ENCODE measurements at places on chromosomes 7 and 10.

DNA sequence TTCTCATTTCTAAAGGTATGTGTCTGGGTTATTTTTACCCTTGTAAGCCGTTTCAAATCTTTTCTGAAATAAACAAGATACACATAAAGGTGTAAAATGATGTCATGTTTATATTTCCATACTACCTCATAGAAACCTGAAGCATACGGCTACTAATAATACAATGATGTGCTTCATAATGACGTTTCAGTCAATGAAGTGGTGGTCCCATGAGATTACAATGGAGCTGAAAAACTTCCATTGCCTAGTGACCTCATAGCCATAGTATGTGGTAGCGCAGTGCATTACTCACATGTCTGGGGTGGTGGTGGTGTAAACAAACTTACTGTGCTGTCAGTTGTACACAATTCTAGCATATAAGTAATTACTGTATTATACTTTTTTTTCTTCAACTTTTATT lies 24.9 kb downstream of the EPDR1 start:
- no peak for DNase-seq

GRCh38 chr7:24442170-24442777 lies 131.0 kb upstream of the PALS2 start:
- DNase-seq: no peak

- no peak for DNase-seq
Measured at GRCh38 chr10:30915146-30915545, 116.5 kb downstream of the ZNF438 start.

- no peak for DNase-seq
Measured at GRCh38 chr10:47285381-47286115, 14.4 kb upstream of the GDF10 start.

- DNase-seq: no peak
Measured at GRCh38 chr10:86646933-86647332, 7.4 kb upstream of the OPN4 start.

DNA sequence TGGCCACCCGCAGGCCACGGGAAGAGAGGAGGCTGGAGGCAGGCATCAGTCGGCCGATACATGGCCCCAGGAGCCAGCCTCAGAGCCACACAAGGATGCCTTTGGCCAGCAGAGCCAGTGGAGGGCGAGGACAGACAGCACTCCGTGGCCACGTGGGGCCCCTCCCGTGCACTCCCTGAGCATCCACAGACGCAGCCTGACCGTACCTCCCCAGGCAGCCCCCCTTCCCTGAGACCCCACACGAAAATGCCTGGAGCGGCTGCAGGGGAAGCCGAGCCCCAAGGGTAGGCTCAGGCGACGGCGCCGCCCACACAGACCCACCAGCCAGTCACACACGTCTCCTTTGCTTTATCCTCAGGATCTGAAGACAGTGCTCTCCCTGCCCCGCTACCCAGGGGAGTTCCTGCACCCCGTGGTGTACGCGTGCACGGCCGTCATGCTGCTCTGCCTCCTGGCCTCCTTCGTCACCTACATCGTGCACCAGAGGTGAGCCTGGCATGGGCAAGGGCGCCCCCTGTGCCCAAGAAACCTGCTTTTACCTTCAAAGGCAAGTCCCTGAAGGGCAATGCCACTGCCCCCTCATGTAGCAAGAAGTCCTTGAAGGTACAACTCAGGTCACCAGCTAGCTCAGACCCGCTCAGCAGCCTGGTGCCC lies 9.0 kb downstream of the ADGRA1 start:
- DNase-seq: no peak

DNA sequence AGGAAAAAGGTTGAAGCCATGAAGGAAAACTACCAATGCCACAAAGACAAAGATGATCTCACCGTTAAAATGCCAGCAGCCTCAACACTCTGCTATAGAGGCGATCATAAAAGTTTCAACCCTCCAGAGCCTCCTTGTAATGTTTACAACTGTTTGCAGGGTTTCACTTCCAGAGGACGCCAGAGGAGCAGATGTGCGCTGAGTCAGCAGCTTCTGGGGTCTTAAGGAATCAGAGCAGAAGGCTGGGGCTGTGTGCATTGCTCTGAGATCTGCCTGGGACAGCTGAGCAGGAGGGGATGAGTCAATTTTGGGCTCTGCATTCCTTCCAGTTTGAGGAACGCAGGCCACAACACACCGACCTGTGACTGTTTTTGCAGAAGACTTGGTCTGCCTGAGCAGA lies 98.3 kb downstream of the TMEM130 start:
- DNase-seq: no peak
